ENCODE measurements at places on chromosomes 3 and 15. TPM values are rescaled to one million over a fixed set of nuclear protein-coding genes. Genes with fewer than 3 reads are reported as not detected.

The FAM240A gene
- total RNA-seq: not detected

The SELENOT gene
- 99.2 TPM for total RNA-seq

The SLC28A1 gene
- total RNA-seq: not detected

The PDZRN3 gene
- total RNA-seq: not detected

The NPAP1 gene
- not detected for total RNA-seq

The THAP10 gene
- 4.1 TPM for total RNA-seq

The ADAMTS17 gene
- total RNA-seq: 0.42 TPM

The CCDC33 gene
- 7.5 TPM for total RNA-seq

The PTX3 gene
- total RNA-seq: 1.2 TPM

The AMT gene
- 0.53 TPM for total RNA-seq

The GOLIM4 gene
- total RNA-seq: 14.2 TPM

The HGD gene
- total RNA-seq: 22.1 TPM

The MESP1 gene
- 7.2 TPM for total RNA-seq

The SEMA3G gene
- 0.06 TPM for total RNA-seq

The CYP1A2 gene
- total RNA-seq: not detected

The XCR1 gene
- not detected for total RNA-seq

The RBPMS2 gene
- 8.3 TPM for total RNA-seq

The HSPBAP1 gene
- total RNA-seq: 5.4 TPM

Measured in A549 treated with AZD2906 at 1 μM for 4 hours (cell line).